ENCODE measurements at places on chromosomes 16 and 17.

DNA sequence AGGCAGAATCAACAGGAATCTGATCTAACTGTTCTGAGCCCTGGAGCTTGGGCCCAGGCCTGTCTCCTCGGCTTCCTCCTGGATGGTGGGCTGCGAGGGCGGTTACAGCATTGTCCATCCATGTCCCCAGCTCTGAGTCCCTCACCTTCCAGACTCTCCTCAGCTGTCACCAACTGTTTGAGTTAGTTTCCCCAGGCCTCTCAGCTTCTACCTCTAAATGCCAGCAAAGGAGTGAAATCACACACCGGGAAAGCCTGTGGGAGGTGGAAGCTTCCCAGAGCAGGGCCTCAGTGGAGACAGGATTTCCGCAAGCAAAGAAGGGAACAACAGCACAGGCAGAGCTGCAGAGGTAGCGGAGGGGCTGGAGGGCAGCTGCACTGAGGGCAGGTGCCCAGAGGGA lies 9.4 kb upstream of the PRPSAP2 start:
- no peak for ATAC-seq

GRCh38 chr16:23435500-23435899 lies 17.5 kb downstream of the COG7 start:
- peak; percentile 82 for ATAC-seq

GRCh38 chr16:17177242-17177958 lies 293.4 kb downstream of the XYLT1 start:
- no peak for ATAC-seq

- no peak for ATAC-seq
These were observed 239.4 kb upstream of the CPHXL start for GRCh38 chr16:75965504-75966374.

DNA sequence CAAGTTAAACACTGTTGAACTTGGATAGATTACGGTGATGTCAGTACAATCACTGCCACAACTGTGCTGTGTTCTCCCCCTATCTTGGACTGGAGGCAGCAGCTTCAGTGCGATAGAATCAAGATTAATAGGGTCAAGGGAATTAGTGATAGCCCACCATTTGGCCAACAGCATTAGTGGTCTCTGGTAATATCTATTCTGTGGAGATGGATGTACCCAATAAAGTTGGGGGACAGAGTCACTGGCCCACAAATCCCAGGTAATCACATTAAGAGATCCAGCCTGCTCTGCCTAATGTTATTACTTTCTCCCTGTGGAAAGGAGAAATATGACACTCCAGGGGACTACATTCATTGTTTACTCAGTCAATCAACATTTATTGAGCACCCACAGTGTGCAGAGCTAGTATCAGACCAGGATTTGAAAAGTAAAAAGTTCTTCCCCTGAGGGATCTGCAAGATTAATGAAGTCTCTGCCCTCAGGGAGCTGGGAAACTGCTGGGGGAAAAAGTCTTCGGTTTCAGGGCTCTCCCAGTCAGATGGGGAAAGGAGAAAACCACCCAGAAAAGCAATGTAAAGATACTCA lies 23.6 kb upstream of the ATP5MC1 start:
- ATAC-seq, result no peak

- no peak for ATAC-seq
These were observed 18.0 kb upstream of the CACNG1 start for GRCh38 chr17:67026341-67026740.

DNA sequence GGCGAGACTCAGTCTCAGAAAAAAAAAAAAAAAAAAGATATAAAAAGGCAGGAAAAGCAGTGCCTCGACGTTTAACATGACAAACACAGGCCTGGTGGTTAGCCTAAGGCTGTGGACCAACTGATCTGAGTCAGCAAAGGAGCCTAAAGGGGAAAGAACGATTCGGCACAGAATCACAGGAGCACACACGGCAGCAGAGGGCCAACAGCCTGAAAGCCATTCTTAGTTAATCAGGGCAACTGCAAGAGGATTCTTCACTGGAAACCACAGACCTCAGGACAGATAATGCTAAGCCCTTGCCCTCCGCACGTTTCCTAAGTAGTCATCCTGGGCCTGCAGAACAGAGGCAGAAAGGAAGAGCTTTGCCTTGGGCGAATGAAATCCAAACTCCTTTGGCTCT lies 14.7 kb downstream of the TMEM11 start:
- peak; percentile 34 for ATAC-seq

- no peak for ATAC-seq
These were observed 13.2 kb downstream of the TMEM11 start for GRCh38 chr17:21200590-21201297.

- ATAC-seq, result no peak
These were observed 1.5 kb downstream of the SRCAP start for GRCh38 chr16:30700491-30700890.

GRCh38 chr17:17508019-17508535 lies 11.9 kb upstream of the RASD1 start:
- ATAC-seq, result no peak

DNA sequence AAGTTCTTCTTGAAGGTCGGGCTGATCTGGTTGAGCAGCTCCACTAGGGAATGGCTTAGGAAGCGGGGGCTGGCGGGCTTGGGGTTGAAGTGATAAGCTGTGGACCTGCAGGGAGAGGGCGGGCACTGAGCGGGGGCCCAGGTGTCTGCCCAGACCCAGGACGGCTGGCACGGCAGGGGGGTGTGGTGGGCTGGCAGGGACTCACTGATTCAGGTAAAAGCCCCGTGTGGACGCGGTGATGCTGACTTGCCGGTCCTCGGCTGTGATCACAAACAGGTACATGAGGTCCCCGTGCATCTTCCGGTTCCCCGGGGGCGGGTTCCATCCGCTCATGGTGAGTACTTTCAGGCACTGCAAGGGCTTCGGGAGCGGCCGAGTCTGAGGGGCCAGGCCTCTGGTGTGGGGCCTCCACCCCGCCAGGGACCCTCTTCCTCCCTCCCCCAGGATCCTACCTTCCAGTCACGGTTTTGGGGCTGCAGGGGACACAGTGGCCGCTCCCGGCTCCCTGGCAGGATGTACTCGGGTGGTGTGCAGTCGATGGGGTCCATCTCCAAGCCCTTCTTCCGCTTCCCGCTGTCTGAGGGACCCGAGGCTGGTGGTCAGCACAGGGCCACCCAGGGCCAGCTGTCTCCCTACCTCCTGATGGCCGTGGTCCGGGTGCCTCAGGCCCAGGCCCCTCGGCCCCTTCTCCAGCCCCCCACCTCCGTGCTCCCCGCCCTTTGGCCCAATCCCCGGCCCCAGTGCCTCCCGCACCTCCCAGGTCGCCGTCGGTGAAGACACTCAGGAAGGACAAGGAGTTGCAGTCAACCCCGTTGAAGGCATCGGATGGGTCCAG lies 10.2 kb downstream of the CLUH start:
- no peak for ATAC-seq

DNA sequence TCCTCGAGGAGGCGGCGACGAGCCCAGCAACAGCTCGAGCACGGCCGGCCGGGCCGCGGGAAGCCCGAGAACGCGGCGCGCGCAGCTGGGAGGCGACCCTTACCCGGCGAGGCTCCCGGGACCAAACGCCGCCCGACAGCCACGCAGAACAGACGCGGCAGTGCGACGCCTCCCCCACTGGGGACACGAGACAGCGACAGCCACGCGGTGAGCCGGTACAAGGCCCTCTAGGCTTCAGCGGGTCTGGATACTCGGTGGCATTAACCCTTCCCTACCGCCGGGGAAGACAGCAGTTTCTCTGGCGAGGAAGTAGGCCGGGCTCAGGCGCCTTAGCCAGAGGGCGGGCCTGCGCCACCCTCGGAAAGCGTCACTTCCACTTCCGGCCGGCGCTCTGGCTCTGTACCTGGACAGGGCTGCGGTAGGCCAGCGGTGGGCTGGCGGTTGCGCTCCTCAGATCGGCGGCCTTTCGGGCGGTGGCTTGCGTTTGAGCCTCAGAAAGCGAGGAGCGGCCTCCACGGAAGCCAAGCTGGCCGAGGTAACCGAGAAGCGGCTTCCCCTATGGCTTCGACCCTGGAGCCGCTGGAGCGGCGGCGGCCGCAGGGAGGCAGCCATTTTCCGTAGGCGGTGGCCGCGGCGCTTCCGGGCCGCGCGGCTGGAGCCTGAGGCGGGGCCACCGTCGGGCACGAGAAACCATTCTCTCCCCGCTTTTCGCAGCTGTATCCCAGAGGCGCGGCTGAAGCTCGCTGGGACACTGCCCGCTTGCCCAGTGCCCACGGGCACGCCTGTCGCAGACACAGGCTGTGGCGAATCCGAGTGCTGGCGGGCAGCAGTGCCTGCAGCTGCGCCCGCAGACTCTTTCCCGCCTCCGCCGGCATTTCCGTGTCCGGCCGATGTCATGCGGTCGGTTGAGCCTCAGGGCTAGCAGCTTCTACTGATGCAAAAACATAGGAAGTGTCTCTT lies at the start of the genes TIGD7 and ZNF75A:
TSS of gene TIGD7 (minus strand) at position 322 of the 960 bp plus-strand sequence. CDS start 4,816 bp downstream, outside the sequence.
TSS of gene ZNF75A (plus strand) at position 389 of the 960 bp plus-strand sequence. CDS start 2,932 bp downstream, outside the sequence.
- peak; percentile 100 for ATAC-seq

DNA sequence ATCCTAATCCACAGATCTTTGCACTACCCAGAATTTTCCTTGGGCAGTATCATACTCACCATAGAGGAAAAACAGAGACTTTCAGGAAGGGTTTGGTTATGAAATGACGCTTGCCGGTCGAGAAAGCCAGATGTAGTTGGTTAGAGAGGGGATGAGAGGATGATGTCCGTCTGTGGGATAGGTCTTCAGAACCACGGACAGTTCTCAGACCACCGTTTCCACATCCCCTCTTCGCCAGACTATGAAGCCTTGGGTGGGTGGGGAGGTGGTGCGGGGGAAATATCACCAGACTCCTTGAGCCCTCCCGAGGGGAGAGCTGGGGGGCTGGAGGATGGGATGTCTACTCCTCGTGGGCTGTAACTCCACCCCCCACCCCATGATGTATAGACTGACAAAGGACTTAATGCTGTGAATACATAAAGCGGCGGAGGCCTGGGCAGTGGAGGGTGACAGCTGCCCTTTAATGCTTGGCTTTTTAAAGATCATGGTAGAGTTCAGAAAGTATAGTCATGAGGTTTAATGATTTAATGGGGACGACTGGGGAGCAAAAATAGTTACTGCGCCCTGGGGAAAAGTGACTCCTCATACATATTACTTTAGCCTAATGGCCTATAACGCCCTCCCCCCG lies 96.6 kb downstream of the MRM1 start:
- no peak for ATAC-seq

GRCh38 chr17:79593205-79593604 lies 17.6 kb downstream of the RBFOX3 start:
- ATAC-seq, result no peak

DNA sequence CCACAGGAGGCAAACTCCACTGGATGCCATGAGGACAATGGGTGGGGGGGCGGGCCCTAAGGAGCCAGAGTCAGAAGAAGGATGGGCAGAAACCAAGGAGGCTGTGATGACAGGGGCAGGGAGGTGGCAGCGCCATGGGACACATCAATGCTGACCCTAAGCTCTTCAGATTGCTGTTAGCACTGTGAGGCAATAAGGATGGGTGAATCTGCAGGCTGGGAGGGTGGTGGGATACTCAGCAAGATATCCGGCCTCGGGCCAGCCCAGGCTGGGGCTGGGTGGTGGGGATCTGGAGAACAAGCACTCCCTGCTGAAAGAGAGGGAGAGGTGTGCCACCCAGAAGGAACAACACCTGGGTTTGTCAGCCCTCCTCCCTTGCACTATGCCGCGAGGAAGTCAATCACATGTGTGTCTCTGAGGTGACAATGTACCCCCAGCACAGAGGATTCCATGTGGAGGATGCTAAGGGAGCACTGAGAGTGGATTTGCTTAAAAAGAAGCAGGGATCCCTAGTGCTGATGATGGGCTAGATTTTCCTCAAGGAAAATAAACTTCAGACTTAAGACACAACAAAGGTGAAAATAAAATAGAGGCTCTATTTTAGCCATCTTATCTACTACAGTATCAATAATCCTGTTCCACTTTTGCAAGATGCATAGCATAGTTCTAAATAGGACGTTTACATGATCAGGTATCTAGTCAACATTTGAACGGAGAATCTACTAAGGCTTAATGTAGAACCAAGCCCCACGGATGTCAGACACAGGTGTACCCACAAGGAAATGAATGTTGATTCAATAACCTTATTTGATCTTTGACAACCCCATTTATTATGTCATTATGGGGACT lies 22.6 kb downstream of the SMPD3 start:
- ATAC-seq, result no peak

All from activated T-helper 17 cell treated with anti-CD3 and anti-CD28 coated beads, Interleukin-2, amount 50 U/mL, for 72 hours (primary cell).